ENCODE measurements at places on chromosomes 12 and 14.
A peak's percentile ranks its signal among the peaks of the same experiment; 100 is the strongest.

DNA sequence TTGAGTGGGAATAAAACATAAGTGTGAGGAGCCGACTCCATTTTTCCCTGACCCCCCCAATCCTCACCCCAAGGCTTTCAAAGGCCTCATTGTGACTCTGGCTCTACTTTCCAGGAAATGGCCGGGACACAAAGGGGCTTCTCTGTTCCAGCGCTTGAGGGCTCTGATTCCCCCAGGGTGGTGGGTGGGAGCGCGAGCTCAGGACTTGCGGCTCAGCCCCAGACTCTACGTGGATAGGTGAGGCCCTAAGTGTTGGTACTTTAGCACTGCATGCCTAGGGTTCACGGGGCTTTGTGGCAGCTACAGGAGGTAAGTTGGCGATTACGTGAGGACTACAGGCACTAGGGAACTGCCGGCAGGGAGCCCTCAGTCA is 553 bp downstream of the CNPY2 start:
- no peak for DNase-seq

DNA sequence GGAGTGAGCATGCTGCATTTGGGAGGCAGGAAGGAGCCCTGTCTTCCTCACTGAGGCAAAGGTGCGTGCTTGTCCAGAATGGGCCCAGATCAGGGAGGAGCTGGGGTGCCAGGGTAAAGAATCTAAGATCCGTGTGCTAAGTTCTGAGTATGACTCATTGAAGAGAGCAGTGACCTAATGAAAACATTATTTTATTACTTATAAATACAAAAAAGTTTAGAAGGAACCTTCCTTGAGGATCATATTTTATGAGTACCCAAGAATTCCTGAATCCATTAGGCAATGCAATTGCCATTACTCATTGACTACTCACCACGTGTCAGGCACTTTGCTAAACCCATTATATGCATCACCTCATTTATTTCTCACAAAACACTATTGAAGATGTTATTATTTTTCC is 264.7 kb downstream of the EGLN3 start:
- DNase-seq = no peak

- no peak for DNase-seq
These were observed 393.7 kb downstream of the SOX5 start for GRCh38 chr12:23555825-23556207.

DNA sequence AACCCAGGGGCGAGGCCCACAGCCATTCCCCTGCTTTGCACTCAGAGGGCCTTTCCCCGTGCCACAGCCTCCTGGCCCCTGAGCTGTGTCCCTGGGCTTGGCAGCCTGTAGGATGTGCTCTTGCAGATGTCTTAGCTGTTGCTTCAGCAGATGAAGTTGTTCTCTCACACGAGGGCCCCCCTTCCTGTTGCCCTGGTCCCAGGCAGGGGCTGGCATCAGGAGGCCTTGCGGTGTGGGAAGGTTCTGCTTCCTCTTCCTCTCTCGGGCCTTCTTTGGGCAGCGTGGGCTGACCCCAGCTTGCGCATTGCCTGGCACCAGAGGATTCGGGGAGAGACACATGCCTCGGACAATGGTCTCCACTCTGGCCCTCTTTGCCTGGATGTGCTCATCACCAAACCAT is 12.7 kb downstream of the PROX2 start:
- no peak for DNase-seq

GRCh38 chr14:80926397-80927082 is 15.0 kb downstream of the CEP128 start:
- DNase-seq = no peak

DNA sequence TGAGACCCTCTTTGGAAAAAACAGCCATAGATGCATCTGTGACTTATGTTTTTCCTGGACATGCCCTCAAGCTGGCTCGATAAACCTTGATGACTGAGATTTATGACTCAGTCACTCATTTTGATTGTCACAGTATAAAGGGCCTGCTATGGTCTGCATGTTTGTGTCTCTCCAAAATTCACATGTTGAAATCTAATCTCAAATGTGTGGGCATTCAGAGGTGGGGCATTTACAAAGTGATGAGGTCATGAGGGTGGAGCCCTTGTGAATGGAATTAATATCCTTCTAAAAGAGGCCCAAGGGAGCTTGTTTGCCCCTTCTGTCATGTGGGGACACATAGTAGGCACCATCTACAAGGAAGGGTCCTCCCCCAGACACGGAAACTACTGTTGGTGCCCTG is 372.9 kb downstream of the APAF1 start:
- no peak for DNase-seq

DNA sequence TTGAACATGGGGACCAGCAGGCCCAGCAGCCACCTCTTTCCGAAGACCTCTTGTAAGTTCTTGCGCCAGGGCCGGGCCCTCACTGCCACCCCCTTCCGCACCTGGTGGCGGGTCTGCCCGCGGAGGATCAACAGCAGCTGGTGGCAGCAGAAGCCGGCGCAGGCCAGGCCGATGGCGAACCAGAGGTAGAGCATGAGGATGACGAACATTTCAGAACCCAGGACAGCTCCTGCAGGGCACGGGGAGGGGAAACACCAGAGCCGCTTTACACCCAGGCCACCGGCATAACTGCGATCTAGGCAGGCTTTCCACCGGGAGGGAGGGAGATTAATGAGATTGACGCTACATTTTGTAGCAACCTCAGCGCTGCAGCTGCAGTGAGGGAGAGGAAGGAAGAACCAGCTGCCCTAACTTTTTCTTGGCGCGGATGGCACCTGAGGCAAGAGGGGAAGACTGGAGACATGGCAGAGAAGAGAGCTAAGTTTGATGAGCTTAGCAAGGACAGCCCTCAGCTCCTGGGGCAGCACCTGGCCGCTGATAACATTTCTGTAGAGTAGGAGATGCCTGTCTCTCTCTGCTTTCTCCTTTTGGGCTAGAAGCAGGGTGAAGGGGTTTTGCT is 7.8 kb downstream of the ZDHHC22 start:
- DNase-seq = peak; percentile 85

GRCh38 chr12:1660304-1661187 is 30.3 kb upstream of the ADIPOR2 start:
- peak; percentile 50 for DNase-seq

GRCh38 chr12:5371631-5372030 is 60.3 kb upstream of the NTF3 start:
- DNase-seq = no peak

DNA sequence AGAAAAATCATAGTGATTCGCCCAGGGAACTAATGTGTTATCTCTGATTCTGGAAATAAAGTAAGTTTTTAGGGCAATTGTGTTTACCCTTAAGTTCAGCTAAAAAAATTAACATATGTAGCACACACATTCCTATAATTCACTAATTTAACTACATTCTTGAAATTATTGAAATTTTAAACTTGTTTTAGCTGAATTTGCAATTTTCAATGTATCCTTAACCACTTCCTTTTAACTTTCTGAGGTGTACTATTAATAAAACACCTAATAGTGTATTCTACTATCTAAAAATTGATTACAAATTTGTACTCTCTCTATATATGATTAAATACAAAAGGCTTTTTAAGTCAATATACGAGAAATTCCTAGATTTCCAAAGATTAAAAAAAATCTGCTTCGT is 2.2 kb downstream of the KLHL28 start:
- DNase-seq = no peak

GRCh38 chr12:88113871-88114270 is 28.0 kb downstream of the CEP290 start:
- DNase-seq = no peak

- DNase-seq = no peak
These were observed 25.6 kb downstream of the SYNE3 start for GRCh38 chr14:95490727-95491451.

- peak; percentile 8 for DNase-seq
These were observed 14.8 kb downstream of the GUCY2C start for GRCh38 chr12:14681625-14682024.

GRCh38 chr14:89918721-89919120 is 35.8 kb downstream of the EFCAB11 start:
- no peak for DNase-seq

GRCh38 chr12:56449622-56449984 is 377 bp upstream of the TIMELESS start:
- DNase-seq = no peak

DNA sequence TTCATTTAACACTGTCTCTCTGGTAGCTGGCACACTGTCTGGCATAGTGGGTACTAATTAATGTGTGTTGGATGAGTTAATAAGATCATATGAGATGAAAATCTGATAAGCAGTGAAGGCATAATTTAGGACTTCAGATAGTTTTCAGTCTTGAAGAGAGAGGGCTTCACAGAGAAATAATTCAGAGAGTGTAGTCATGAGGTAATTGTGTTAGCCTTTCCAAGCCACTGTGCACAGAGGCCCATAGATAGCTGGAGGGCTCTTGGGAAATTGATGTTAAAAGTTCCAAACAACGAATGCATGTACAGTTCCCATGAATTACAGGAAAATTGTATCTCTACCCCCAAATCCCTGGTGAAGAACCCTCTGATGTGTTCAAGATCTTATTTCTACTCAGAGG is 133.8 kb upstream of the HMGA2 start:
- no peak for DNase-seq

GRCh38 chr12:78183824-78184223 is 353.1 kb downstream of the NAV3 start:
- no peak for DNase-seq

- no peak for DNase-seq
These were observed 72.0 kb downstream of the SUDS3 start for GRCh38 chr12:118448341-118448740.

- peak; percentile 26 for DNase-seq
These were observed 3.3 kb downstream of the COL2A1 start for GRCh38 chr12:48000878-48001504.

DNA sequence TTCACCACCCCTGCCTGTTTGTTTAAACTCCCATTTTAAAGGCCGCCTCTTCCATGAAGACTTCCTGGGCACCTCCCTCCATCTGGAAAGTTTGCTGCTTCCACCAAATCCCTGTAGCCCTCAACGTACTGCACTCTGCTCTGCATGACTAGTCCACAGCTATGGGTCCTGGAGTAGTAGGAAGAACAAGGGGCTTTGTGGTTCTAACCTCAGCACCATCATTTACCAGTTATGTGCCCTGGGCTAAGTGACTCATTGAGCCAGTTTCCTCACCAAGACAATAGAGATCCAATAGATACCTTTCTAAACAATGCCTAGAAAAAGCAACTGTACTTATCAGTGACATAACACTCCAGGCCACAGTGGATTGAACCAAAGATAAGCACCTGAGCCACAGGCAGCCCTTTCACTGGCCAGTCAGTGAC is 8.5 kb upstream of the LTBP2 start:
- peak; percentile 61 for DNase-seq

Measured in activated naive CD4-positive, alpha-beta T cell treated with anti-CD3 and anti-CD28 coated beads for 36 hours (primary cell).